ENCODE measurements at places on chromosomes 11 and 22.

DNA sequence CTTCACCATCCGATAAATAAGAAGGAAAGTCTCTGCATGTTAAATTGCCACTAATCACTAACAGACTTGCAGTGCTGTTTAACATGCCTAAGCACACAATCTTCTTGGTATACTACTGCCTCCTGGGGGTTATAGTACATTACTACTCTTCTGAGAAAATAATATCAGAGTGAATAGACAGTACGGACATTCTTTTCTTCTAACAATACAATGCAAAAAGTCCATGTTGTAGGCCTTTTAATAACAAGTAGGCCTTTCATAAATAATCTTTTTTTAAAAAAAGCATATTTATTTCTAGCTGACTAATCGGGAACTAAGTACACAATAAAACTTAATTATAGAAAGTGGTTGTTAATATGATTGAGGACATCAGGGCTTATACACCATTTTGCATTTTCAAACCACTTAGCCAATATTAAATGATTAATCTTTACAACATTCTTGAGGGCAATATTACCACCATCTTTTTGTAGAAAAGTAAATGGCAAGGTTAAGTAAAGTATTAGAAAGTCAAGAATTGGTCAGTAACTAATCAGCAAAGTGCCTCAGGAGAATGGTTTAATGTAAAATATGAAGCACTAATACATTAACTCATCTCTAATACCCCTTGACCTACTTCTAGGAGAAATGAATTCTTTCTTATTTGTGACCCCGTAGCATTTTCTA is 84.7 kb downstream of the TTC28 start:
- no peak for DNase-seq

DNA sequence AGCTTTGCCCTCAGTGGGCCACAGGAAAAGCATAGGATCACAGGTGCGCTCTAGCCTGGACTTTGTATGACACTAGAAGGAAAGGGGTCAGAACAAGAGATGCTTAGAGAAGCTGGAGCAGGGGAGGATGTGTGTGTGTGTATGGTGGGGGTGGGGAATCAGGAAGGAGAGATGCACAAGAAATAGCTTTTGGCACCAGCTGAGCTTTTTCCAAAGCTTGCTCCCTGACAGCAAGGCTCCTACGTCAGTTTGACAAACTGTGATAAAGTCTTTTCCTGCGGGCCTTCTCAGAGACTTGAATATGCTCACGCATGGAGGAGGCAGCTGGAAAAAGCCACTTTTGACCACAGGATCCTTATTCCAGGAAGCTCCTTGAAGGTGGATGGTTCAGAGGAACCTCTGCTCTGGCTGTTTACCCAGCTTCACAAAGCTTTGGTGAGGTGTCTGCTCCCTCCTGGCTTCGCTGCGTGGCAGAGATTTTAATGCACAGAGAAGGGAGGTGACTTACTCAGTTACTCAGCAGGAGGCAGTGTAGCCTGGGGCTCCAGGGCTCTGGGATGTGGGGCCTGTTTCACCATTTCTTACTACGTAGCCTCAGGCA is 3.9 kb downstream of the CDC42EP1 start:
- DNase-seq = no peak

GRCh38 chr22:45425531-45426265 is 12.2 kb downstream of the RIBC2 start:
- no peak for DNase-seq

DNA sequence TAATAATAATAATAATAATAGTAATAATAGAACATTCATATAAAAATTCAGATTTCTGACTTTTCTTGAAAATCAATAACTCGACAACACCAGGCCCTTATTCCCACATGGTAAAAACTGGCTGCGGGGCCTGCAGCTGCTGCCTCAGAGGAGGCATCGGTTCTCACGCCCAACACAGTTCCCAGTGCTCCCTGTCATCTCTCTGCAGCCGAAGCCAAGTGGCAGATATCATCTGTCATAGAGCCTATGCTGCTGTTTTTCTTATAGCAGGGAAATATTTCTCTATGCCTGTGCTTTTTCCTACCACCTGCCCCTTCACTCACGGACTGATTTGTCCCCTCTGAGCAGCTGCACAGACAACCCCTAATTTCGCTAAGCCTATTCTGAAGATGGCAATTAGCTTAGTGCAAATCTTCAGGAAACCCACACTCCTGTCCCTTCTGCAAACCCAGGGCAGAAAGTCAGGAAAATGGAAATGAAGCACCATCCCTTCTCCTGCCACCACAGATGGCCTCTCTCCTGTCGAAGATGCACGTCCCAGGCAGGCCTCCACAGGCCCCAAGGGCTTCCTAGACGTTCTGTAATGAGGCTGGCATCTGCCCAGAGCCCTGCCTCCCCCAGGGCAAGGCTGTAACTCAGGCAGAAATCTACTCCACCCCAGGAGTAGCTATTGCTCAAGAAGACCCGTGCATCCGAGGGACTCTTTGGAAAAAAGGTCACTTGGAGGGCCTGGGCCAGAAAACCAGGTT is 66.7 kb downstream of the SYN3 start:
- DNase-seq = peak; percentile 41

- DNase-seq = no peak
These were observed 46.4 kb upstream of the TBCEL start for GRCh38 chr11:120977266-120978137.

DNA sequence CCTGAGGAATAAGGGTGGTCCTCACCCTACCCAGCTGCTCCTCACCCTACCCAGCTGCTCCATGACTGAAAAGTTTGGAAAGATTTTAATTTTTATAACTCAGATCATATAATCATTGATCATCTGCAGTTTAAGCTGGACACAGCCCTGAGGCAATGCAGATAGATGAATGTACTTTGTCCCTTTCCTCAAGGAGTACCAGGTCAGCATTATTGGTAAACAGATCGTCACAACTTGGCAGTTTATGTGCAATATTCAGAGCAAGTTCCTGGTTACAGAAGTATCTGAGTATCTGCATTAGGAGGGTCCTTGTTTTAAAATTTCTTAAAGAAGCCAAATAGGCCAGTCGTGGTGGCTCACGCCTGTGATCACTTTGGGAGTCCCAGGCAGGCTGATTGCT is 3.6 kb downstream of the TNRC6B start:
- DNase-seq = no peak

DNA sequence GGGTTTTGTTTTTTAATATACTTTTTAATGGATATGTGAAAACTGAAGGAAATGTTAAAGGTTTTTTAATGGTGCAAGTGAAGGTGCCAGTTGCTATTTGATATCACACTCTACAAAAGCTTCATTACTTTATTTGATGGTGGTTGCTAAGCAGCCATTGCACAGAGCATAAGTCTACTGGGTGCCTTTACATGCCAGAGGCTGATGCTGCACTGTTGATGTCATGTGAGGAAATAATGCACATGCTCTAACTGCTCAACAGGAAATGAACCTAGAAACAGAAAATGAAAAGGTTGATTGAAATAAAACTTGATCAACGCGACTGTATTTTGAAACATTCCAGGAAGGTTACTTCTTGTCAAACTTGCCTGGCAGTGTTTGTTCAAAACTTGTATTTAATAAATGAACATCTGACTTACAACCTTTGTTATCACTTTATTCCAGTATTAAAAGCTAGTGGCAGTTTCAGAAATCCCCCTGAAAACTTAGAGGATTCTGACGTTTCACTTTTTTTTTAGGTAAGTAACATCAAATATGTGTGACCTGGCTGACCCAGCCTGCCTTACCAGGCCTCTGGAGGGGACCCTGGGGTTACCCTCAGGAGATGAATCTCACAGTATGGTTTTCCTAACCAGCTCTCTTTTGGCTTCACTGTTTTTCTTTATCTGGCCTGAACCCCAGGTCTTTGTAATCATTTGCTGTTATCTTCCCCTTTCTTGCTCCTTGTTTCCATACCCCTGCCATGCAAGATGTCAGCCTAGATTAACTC is 2.4 kb upstream of the ATP5MG start:
- no peak for DNase-seq

DNA sequence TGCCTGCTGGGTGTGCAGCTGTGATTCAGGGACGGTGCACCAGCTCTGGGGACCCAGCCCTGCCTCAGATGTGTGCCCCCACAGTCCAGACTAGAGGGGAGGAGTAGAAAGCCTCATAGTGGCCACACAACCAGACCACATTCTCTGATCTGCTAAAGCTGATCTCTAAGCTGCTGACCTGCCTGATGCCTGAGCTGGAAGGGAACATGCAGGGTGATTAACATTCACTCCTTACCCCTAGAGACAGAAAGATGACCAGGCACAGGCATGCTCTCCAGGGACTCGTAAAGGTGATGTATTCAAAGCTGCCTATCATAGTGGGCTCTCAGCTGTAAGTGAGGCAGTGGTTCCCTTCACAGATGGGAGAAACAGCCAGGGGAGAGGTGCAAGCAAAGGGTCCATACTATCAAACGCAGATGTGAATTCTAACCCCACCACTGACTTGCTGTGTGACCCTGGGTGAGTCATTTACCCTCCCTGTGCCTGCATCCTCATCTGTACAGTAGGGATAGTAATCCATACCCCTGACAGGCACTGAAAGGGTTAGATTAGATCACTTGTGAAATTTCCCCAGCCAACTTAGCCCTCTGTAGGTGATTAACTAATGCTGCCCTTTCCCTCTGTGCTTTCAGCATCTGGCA is 29.0 kb upstream of the LRRC32 start:
- no peak for DNase-seq

GRCh38 chr11:17840101-17840548 is 105.5 kb downstream of the KCNC1 start:
- DNase-seq = no peak

DNA sequence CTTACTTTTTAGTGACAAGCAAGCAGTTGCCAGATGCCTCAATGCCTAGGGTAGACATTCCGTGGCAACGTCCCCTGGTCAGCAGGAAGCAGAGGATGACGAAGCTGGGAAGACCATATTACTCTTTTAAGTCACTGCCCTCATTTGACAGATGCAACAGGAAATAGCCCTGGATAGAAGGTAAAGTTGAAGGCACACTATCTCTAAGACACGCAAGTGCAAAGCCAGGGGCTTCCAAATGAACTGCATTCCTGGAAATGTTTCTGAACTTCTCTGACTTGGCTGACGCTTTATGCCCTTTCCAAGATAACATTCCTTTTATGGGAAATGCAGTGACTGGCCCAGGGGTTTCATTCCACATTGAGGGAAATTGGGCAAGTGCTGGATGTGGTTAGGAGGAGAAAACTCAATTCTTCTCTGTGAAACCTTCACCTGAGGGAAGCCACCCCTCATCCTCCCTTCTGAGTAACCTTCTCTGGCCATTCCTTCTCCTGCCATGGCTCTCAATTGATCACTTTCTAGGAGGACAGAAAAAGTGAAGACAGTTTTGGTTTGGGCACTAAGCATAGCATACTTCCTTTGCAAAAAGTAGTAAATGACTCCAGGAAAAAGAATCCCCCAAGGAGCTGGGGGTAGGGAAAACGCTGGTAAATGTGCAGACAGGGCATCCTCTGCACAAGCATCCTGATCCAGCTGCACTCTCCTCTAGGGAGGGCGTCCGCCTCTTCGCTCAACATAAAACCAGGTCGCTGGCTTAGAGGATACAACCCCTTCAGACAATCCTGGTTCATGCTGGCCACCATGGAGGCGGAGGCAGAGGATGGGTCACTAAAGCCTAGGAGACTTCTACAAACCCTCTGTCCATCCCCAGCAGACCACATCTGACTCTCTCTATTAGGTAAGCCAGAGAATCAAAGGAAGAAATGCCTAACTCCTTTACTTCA is 14.5 kb downstream of the PCSK7 start:
- DNase-seq = no peak

All from left hindlimb (tissue), 1 donor.